ENCODE measurements at places on chromosomes 1 and 21.

DNA sequence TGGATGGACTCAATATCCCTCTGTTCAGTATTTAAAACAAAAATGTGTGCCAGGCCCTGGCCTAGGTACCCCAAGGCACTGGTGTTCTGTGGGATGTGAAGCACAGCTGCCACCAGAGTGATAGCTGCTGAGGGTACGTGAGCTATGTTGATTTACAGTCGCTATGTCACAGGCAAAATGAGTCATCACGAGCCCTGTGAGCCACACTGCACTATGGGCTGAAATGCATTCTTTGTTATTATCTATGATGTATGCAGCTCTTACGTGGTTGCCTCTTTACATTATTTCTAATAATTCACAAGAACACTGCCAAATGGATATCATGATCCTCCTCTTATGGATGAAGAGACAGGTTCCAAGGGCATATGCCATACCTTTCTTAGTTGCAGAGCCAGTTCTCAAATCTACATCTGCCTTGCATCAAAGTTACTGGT is 2.1 kb downstream of the TEX38 start:
- H3K4me1 ChIP-seq = no peaks in the 10 kb centered on the region
- H3K36me3 ChIP-seq = no peaks in the 10 kb centered on the region
- no peak overlapping the region for H3K27ac ChIP-seq
- no peaks in the 10 kb centered on the region for H3K27me3 ChIP-seq

- no peak overlapping the region for H3K27ac ChIP-seq
- H3K4me3 ChIP-seq = no peak overlapping the region
Measured at GRCh38 chr1:29732453-29732852, 496.1 kb downstream of the PTPRU start.

DNA sequence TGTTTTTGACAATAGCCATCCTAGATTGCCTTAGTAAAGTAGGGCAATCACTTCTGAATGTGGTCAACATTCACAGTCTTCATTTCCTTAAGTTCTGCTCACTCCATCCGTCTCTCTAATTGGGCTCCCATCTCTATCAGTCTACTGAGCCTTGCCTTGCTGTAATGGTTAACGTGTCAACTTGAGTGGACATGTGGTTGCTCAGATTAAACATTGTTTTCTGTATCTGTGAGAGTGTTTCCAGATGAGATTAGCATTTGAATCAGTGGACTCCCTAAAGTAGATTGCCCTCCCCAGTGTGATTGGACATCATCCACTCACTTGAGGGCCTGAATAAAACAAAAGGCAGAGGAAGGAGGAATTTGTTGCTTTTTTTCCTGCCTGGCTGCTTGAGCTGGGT is 26.4 kb downstream of the C1orf216 start:
- peaks cover 7% of the 10 kb centered on the region for H3K27me3 ChIP-seq
- H3K27ac ChIP-seq = no peak overlapping the region
- H3K4me1 ChIP-seq = no peaks in the 10 kb centered on the region
- no peaks in the 10 kb centered on the region for H3K36me3 ChIP-seq
- no peak for DNase-seq
- no peak overlapping the region for H3K4me3 ChIP-seq

- no peak overlapping the region for H3K4me3 ChIP-seq
- DNase-seq = no peak
- no peak overlapping the region for H3K27ac ChIP-seq
- no peaks in the 10 kb centered on the region for H3K4me1 ChIP-seq
Measured at GRCh38 chr1:103424650-103425049, 100.8 kb upstream of the RNPC3 start.

GRCh38 chr1:35470977-35471613 is 86.1 kb downstream of the KIAA0319L start:
- peaks cover 6% of the 10 kb centered on the region for H3K36me3 ChIP-seq
- no peak overlapping the region for H3K27ac ChIP-seq
- no peaks in the 10 kb centered on the region for H3K27me3 ChIP-seq
- H3K4me3 ChIP-seq = no peak overlapping the region
- DNase-seq = no peak

DNA sequence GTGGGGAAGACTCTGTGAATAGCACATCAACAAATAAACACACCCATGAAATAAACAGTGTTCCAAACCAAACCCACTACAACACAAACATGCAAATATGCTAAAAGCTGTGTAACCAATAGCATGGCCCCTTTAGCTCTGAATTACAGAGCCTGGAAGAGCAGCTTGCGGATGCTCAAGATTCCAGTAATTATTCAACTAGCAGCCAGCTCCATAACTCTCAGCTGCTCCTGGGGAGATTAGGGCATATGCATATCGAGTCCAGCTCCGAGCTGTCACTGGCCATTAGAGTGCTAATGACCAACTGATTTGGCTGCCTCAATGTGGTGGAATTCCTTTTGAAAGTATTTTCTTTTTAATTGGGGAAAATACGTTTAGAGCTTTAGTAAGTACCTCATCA is 207.1 kb downstream of the HHAT start:
- H3K36me3 ChIP-seq = no peaks in the 10 kb centered on the region
- H3K27ac ChIP-seq = no peak overlapping the region
- no peak overlapping the region for H3K4me3 ChIP-seq
- no peak for DNase-seq

- peak overlapping the region; percentile 81 for H3K27ac ChIP-seq
- peak; percentile 93 for DNase-seq
- no peaks in the 10 kb centered on the region for H3K36me3 ChIP-seq
- peaks cover 47% of the 10 kb centered on the region for H3K4me1 ChIP-seq
Measured at GRCh38 chr21:45427331-45428271, 22.6 kb downstream of the COL18A1 start.

GRCh38 chr1:205189131-205189530 is 22.4 kb downstream of the DSTYK start:
- no peaks in the 10 kb centered on the region for H3K36me3 ChIP-seq
- no peak for DNase-seq
- no peaks in the 10 kb centered on the region for H3K27me3 ChIP-seq
- no peak overlapping the region for H3K4me3 ChIP-seq

DNA sequence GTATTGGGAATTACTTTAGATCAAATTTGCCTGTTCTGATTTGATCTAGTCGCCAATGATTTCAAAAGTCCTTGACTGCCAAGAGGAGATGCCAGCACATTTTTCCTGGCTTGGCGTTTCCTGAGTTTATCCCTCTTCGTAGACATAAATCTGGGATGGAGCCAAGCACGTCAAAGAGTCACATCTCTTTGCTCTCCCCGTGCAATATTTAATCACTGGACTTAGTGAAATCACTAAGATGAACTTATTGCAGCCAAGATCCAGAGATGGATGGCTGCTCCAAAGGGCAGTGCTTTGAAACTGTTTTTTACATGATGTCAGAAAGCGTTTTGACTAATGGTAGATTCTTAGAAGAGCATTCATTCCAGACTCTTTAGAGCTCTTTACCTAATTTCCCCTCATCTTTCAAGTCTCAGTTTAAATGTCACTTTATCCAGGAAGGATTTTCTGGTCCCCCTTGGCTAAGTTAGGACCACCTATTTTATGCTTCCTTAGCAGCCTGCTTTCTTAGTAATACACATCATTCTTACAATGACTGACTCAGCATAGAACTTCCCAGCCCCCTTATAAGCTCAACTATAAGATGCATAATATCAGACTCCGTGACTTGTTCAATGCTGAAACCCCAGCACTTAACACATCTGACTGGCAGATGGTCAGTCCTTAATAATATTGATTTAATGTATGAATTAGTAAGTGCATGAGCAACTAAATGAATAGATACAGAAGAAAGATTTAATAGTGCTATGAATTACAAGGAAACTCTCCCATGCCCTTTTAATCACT is 94.4 kb upstream of the GREM2 start:
- no peaks in the 10 kb centered on the region for H3K4me1 ChIP-seq
- no peak overlapping the region for H3K27ac ChIP-seq
- no peak overlapping the region for H3K4me3 ChIP-seq
- H3K27me3 ChIP-seq = no peaks in the 10 kb centered on the region

- H3K4me1 ChIP-seq = peaks cover 22% of the 10 kb centered on the region
- no peaks in the 10 kb centered on the region for H3K36me3 ChIP-seq
- H3K4me3 ChIP-seq = no peak overlapping the region
- no peak for DNase-seq
Measured at GRCh38 chr1:168466714-168467131, 77.1 kb downstream of the XCL2 start.

DNA sequence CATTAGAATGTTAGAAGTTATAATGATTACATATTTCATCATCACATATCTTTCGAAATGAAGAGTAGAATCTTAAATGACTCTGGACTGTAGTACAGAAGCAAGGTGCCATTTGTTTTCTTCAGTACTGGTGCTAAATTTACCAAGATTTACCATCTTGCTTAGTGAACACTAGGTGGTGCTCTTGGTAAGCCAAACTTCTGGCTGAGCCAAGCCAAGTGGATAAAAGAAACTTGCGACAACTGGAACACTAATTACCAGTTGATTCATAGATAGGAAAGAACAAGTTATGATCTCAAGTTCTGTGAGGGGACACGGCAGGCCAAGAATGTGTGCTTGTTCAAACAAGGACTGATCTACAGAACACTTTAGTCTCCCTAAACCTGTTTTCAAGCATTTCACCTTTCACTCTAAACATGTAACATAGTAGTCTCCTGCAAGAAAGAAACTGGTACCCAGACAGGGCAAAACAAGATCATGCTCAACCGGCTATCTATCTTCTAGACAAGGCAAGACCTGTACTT is 19.8 kb downstream of the SPRTN start:
- no peaks in the 10 kb centered on the region for H3K36me3 ChIP-seq
- DNase-seq = peak; percentile 79
- H3K27ac ChIP-seq = peak overlapping the region; percentile 13
- H3K4me3 ChIP-seq = no peak overlapping the region
- no peaks in the 10 kb centered on the region for H3K4me1 ChIP-seq

DNA sequence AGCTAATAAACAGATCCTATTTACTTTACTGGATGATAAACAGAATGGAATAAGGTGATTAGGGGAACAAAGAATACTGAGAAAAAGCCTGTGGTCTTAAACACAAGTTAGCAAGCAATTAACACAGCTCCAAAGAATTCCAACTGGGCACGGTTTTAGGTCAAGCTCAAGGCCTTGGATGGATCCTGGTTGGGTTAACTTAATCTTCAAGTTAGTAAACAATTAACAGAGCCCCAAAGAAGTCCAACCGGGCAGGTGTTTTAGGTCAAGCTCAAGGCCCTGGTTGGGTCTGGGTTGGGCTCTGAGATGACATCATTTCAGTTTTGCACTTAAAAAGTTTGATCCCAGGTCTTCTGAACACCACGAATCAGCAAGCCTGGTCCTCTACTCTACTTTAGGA is 1086.3 kb upstream of the TMPRSS15 start:
- H3K4me3 ChIP-seq = no peak overlapping the region
- no peaks in the 10 kb centered on the region for H3K27me3 ChIP-seq
- no peak overlapping the region for H3K27ac ChIP-seq
- DNase-seq = no peak
- H3K4me1 ChIP-seq = no peaks in the 10 kb centered on the region

DNA sequence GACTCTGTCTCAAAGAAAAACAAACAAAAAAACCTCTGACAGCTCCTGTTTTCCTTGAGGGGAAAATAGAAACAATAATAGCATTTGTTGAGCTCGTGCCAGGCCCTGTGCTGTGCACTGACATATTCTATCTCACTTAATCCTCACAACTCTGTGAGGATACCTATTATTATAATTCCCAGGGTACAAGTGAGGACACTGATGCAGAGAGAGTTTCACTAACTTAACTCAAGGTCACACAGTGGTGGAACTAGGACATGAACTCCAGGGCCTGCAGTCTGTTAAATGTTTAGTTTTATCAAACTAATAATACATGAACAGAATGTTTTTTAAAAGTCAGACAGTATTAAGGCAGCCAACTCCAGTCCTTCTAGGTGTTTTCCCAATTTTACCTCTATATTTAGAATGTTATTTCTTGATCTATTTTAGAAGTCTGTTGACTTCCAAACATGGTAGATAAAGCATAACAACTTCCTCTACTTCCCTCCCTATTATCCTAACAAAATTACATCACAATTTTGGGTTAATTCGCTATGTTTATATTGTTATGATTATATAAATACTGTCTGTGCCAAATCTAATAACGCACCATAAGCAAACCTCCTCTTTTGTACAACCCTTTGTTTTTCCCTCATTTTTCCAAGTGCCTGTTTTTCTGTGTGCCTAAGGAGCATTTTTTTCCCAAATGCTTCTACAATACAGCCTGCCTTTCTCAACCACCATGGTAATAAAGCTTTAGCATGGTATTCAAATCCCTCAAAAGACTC is 4.9 kb downstream of the FNDC5 start:
- H3K27me3 ChIP-seq = peaks cover 6% of the 10 kb centered on the region
- DNase-seq = no peak
- no peak overlapping the region for H3K4me3 ChIP-seq
- H3K4me1 ChIP-seq = peaks cover 7% of the 10 kb centered on the region
- H3K27ac ChIP-seq = no peak overlapping the region

Measured in hepatocyte (in vitro differentiated cells).